M059J (cell line): ENCODE measurements at places on chromosomes 12 and 14. TPM values are rescaled to one million over a fixed set of nuclear protein-coding genes. Genes with fewer than 3 reads are reported as not detected.
A peak's percentile ranks its signal among the peaks of the same experiment; 100 is the strongest.

LYSET gene
- total RNA-seq: 8.2 and 11.6 TPM in 2 replicates

- DNase-seq: no peak
These were observed 97.3 kb downstream of the EXOC5 start for GRCh38 chr14:57171363-57171762.

GRCh38 chr12:22474970-22475720 lies 69.2 kb downstream of the C2CD5 start:
- DNase-seq: no peak

IGF1 gene
- total RNA-seq: not detected in 2 replicates

GRCh38 chr14:104337351-104337750 lies 199.0 kb downstream of the KIF26A start:
- DNase-seq: no peak

DNA sequence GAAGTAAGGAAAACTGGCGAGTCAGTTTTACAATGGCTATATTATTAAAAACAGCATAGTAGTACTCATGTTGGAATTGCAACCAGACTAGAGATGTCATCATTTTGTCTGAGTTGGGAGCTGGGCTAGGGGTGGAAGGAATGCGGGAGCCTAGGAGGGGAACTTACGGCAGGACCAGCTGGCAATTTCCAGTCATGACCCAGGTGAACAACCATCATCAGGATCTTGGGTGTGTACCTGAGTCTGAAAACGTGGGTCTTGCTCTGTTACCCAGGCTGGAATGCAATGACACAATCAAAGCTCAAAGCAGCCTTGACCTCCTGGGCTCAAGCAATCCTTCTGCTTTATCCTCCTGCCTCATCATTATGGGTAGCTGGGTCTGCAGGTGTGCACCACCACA lies 50.9 kb downstream of the ALG10B start:
- DNase-seq: no peak

ENDOU gene
- not detected in 2 replicates for total RNA-seq

DNA sequence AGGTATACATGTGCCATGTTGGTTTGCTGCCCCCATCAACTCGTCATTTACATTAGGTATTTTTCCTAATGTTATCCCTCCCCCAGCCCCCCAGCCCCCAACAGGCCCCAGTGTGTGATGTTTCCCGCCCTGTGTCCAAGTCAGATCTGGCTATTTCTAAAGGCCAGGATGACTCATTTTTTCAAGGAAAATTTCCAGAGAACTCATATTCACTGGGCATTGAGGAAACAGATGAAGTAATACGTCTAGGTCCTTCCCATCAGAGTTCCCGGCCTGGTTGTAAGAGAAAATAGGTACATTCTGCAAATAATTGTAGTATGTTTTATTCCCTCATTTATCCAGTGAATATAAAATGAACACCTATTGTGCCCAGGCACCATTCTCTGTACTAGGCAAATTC lies 345.2 kb downstream of the BCL11B start:
- peak; percentile 24 for DNase-seq

CLEC14A gene
- total RNA-seq: 0.20 TPM in 1 of 2 replicates, not detected in the other

- peak; percentile 93 for DNase-seq
These were observed 7.3 kb downstream of the GPR68 start for GRCh38 chr14:91237219-91237618.

DNA sequence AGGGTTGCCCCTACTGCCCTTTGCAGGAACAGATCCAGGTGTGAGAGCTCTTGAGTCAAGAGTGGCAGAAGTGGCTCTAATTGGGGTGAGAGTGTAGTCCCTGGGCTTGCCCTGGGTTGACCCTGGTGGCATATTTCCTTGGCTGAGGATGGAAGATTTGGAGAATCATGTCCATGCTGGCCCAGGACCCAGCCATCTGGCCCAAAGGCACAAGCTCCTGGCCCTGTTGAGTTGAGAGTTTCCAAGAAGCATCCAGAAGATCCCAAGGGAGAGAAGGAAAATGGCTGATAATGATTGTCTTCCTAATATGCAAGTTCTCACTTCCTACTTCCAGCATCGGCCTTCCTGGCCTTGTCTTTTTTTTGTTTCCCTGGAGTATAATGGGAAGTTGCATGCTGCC lies 55.5 kb upstream of the SRSF5 start:
- no peak for DNase-seq

DNA sequence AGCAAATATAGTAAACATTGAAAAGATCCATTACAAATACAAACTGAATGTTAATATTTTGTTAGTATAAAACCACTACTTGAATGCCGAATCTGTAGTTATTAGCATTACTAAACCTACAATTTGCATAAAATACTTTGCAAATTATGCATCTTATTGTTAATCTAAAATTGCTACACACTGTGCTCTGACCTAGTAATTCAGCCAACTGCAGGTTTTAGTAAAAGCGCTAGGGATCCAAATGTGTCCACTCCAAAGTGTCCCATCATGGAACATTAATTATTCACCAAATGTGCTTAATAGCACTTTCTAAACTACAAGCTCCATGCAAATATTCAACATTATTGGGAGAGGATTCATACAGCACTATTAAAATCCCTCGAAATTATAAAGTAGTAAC lies 14.3 kb downstream of the HECTD4 start:
- no peak for DNase-seq
